Left renal cortex interstitium (tissue), 4 donors: ENCODE measurements at places on chromosomes 1 and 21. TPM values are rescaled to one million over a fixed set of nuclear protein-coding genes. Genes with fewer than 3 reads are reported as not detected.
A peak's percentile ranks its signal among the peaks of the same experiment; 100 is the strongest.

DNA sequence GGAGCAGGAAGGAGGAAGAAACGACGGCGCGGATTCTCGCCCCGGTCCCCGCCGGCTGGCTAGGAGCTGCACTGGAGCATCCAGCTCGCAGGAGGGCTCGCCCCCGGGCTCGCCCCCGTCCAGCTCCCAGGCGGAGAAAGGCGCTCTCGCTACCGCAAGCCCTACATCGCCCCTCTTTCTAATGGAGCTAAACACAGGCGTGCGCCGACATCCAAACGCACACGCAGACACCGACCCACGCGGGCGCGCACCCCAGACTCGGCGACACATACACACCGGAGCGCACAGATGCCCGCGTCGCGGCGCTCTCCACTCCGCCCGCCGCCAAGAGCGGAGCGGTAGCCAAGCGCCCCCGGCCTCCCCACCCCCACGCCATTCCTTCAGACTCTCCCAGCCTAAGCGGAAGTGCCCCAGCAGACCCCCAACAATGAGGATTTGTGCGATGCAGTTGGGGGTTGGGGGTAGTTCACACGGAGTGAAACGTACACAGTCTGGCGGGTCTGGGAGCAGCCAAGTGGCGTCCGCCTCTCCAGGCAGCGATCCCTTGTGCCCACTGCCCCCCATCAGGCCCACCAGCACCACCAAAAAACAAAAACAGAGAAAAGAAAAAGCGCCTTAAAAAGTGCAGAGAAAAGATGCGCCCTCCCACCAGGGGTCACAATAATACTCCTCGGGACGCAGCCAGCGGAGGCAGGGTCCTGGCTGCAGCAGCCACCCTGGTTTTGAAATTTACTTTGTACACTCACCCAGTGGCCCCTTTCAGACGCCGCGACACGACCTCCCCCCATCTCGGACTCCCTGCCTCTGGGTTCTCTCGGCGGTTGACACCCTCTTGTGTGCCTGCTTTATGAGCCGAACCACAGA is 1.4 kb downstream of the DAB1 start:
- DNase-seq: peak; percentile 41

DNA sequence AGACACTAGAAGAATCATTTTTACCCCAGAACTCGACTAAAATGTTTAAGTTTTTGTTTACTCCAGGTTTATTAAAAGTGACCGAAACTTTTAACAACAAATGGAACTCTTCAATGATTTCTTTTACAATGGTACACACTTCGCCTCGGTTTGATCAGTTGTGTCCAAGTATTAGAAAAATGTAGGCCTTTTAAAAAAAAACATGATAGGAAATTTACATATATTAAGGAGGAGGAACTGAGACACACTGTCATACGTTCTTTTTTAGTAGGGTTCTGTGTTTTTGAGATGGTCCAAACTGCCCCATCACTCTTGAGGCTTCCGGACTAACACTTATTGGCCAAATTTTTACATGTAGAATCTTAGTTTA is 1.3 kb downstream of the PRDM2 start:
- DNase-seq: no peak

DNA sequence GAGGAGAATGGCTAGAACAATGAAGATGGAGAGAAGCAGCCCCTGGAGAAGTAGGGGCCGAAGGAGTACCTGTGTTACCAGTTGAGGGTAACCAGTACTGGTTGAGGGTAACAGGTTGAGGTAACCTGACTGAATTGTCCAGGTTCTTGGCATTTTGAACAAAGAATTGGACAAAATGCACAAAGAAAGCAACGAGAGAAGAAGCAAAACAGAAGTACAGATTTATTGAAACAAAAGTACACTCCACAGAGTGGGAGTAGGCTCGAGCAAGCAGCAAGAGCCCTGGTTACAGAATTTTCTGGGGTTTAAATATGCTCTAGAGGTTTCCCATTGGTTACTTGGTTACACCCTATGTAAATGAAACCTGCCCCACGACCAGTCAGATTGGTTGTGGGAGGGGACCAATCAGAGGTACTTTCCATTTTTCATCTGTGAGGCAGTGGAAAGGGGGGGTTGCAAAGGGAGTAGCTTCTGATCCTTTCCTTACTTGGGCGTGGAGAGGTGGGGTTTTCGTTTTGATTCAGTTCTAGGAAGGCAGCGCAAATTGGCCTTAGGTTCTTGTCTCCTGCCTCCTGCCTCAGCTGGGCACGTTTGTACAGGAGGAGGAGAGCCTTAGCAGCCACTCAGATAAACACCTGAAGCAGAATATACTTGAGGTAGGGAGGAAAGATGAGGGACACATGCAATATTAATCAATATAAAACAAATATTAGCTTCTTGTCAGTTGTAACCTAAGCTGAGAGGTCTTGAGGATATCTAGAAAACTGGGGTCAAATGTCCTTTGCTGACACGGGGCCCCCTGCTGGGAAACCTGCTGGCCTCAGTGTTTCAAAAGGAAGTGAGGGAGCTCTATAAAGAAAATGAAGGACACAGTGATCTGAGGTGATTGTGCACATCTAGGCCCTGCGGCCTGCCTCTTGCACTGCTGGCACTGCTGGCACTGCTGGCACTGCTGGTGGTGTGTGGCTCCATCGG is 14.3 kb upstream of the LSM10 start:
- no peak for DNase-seq

WLS gene
- polyA plus RNA-seq: 130 TPM

ZNF684 gene
- 11.0 TPM for polyA plus RNA-seq

TSPEAR gene
- polyA plus RNA-seq: 0.57 TPM
